ENCODE measurements at places on chromosomes 12 and 14. TPM values are rescaled to one million over a fixed set of nuclear protein-coding genes. Genes with fewer than 3 reads are reported as not detected.

The GYS2 gene
- total RNA-seq = not detected

The ZFYVE21 gene
- total RNA-seq = 76.9 TPM

The ASPG gene
- not detected for total RNA-seq

The APOF gene
- total RNA-seq = not detected

The CACNA1C gene
- 28.1 TPM for total RNA-seq

The MIP gene
- total RNA-seq = not detected

The C12orf42 gene
- total RNA-seq = not detected

The PIANP gene
- total RNA-seq = 0.33 TPM

The XRCC3 gene
- total RNA-seq = 13.1 TPM

The KIF5A gene
- total RNA-seq = 0.66 TPM

The FMNL3 gene
- total RNA-seq = 29.3 TPM

The TSHR gene
- total RNA-seq = 0.33 TPM

Measured in smooth muscle cell of trachea (primary cell).